Dermis microvascular lymphatic vessel endothelial cell (primary cell): ENCODE measurements at places on chromosomes 5 and 9.

DNA sequence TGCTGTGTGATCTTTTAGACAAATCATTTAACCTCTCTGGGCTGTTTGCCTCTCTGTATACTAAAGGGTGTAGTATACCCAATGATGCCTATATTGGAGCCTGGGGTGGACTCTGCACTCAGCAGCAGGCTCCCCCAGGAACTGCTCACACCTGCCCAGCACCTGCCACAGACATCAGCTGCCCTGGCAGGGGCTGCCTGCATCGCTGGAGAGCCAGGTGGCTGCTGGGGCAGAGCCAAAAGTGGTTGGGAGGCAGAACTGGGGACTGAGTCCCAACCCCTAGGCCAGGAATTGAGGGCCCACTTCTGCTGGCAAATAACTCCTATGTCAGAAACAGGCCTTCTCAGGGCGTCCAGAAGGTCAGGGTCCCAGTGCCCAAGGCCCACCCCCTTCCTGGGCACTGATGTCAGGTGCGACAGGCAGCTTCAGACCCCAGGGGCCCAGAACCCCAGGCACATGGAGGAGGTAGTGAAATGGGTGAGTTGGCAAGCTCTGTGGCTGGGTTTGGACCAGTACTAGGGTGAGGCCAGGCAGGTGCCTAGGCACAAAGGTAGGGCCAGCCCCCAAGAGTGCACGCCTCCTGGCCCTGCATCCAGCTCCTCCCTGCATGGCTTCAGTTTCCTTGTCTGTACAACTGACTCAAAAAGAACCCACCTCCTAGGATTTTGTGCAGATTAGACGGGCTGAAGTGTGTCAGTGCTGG is 5.8 kb downstream of the UNC5A start:
- no peak for DNase-seq

DNA sequence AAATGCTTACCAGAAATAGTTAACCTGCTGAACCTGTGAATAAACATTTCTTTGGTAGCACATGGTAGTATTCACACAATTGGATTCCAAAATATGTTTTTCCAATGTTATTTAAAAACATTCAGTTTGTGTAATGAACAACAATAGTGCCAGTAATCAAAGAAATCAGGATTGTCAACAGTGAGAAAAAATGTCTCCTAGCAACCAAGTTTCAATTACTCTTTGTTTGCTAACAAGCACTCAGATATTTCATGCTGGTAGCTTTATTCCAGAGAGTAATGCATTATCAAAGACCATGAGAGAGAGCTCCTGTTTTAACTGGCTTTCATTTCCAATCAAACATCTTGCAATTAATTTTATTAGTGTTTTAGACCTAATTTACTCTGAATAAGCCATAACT is 768.1 kb upstream of the GRAMD2B start:
- DNase-seq: no peak

GRCh38 chr5:39780347-39780746 is 355.6 kb upstream of the DAB2 start:
- DNase-seq: peak; percentile 72

- DNase-seq: no peak
Measured at GRCh38 chr9:5569409-5569808, 59.1 kb downstream of the PDCD1LG2 start.

DNA sequence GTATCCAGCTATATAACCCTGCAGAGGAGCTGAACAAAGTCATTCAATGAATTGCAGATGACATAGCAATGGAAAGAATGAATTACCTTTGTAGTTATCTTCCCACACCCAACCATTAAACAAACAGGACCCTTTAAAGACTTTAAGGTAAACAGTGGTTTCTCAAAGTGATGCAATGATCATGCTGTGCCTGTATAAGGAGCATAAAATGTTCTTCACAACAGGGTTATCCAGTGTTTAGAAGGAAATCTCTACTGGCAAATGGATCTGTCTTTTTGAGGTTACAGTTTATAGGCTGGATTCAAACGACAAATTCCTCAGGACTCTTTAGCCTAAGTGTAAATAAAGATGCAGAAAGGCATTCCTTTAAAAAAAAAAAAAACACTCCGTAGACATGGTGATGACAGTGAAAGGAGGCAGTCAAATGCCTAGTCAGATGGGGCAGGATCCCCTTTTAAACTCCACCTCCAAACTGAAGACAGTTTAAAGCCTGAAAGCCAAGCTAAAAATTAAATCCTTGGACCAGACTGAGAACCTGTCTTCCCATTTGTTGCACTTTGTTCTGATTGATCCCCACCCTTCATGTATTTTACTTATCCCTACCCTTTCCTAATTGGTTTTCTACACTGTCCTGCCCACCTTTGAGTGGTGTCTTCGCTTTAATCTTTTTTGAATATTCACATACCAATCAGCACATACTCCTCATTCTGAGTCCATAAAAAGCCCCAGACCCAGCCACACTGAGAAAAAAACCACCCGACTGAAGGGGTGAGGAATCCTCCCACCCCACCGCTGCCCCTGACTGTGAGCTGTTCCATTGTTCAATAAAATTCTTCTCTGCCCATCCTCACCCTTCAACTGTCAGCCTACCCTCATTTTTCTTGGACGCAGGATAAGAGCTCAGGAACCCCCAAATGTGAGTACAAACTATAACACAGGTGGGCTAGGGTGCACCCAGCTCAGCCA is 761.3 kb upstream of the DMAC1 start:
- no peak for DNase-seq

DNA sequence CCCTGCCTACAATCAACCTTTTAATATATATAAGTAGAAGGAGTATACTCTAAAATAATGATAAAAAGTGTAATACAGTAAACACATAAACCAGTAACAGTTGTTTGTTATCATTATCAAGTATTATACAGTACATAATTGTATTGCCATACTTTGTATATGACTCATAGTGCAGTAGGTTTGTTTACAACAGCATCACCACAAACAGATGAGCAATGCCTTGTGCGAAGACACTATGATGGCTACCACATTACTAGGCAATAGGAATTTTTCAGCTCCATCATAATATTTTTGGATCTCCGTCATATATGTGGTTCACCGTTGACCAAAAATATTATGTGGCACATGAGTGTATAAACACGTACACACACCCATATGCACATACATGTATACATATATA is 69.7 kb upstream of the APC start:
- DNase-seq: no peak

DNA sequence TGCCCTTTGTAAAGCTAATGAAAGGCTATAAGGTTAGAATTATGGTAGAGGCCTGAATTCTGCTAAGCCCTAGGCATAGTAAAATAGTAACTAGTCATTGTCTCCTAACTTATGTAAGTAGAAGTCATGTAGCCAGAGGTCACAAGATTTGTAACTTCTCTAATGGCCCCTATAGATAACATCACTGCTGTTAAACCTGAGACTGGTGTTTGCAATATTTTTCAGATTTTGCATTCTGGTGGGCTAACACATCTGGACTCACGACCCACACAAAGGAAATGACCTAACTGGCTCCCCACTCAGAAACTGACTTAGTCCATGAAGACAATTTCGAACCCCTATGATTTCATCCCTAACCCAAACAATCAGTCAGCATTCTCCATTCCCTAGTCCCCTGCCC is 37.2 kb upstream of the TTC39B start:
- DNase-seq: no peak

DNA sequence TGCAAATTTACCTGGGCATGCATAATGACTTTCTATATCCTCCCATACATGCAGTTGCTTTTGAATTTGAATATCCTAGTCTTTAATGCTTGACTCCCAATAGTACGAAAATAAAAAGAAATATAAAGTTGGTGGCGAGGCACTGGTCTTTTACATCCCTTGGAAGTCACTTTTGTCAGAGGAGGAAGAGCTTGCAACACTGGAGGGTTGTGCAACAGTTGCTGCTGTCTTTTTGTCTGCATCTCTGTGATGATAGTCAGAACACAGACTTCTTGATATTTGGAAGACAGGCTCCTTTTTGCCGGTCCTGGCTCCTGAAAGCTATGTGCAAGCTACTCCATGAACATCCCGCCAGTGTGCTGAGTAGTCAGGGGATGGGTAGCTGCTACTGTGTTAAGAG is 16.8 kb upstream of the SGCD start:
- DNase-seq: no peak

GRCh38 chr5:131756942-131757341 is 39.9 kb downstream of the FNIP1 start:
- DNase-seq: no peak

DNA sequence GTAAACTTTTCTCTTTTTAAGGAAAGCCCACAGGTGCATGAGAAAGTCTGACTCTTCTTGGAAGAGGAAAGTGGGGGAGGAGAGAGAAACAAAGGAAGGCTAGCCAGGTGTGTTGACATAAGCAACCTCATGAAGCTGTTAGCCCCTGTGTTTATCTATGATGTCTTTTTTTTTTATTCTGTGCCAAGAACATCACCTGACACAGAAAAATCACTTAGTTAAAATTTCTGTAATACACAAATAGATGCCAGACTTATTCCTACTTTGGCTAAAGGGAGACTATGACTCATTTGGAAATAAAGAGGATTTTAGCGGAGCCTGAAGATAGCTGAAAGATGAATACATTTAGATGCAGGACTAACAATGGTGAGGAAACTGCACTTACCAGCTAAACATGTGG is 58.3 kb downstream of the BAAT start:
- no peak for DNase-seq

GRCh38 chr5:16546732-16547131 is 70.1 kb downstream of the RETREG1 start:
- DNase-seq: no peak

GRCh38 chr9:120507936-120508510 is 71.9 kb downstream of the CDK5RAP2 start:
- no peak for DNase-seq

- DNase-seq: no peak
Measured at GRCh38 chr9:136713550-136713949, 1.2 kb downstream of the DIPK1B start.

DNA sequence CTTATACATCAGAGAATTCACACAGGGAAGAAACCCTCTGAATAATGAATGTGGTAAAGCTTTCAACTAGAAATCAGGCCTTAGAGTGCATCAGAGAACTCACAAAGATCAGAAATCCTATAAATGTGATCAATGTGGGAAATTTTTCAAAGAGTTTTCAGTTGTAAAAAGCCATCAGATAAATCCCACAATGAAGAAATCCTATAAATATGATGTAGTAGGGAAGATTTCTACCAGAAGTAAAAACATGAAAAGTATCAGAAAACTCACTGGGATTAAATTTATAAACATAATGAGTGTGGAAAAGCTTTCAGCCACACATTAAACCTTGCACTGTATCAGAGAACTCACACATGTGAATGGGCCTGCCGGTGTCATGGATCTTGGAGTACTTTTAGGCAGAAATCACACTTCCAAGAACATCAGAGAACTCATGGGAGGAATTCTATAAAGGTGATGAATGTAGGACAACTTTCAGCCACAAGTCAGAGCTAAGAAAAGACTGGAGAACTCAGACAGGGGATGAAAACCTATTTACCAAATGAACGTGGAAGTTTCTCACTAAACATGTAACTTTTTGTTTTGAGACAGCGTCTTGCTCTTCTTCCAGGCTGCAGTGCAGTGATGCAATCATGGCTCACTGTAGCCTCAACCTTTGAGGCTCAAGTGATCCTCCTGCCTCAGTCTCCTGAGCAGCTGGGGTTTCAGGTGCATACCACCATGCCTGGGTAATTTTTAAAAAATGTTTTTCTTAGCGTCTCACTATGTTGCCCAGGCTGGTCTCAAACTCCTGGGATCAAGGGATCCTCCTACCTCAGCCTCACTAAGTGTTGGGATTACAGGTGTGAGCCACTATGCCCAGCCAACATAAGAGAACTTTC is 39.5 kb downstream of the ZNF510 start:
- DNase-seq: no peak

- no peak for DNase-seq
Measured at GRCh38 chr5:59178071-59178470, 595.2 kb downstream of the RAB3C start.

DNA sequence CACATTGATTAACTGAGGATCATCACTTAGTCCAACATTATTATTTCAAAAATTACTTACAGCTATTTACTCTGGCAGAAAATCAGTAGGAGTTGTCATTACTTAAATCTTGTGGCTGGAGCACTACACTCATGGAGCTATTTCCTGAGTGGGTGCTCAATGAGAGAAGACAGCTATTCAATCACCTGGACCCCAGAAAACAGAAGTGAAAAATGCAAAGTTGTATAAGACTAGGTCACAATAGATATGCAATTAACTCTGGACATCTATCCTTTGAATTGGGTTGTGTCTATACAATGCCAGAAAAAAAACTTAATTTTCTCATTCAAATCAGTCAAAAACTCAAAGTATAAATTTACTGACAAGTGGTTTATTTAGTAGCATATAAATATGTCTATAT is 340.9 kb downstream of the EFNA5 start:
- DNase-seq: no peak

DNA sequence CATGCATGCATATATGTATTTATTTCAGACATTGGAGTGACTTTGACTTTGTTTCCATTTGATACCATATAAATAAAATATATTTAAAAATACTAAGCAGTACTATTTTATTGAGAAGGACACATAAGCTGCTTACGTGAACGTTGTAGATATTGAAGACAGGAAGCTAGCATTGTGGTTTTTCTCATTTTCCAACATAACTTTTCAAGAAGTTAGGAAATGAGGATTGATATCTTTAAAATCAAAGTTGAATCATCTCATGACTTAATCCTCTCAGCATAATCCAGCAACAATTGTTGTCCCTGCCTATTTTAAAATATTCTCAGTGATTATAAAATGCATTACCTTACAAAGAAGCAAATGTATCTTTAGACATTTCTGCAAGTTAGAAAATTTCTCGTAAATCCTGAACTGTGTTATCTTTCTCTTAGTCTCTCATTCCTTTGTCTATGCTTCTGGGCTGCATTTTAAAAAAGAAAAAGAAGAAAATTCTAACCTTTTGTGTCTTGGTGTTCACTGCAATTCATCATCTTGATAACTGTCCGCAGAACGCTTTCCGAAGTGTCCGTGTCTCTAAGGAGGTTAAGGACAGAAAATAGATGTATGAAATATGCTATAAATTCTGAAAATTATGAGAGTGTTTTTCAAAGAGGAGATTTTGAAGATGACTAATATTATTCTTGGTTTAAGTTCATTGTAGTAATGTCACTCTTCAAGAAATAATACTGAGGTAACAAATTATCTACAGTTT is 1089.9 kb upstream of the CDH6 start:
- no peak for DNase-seq

DNA sequence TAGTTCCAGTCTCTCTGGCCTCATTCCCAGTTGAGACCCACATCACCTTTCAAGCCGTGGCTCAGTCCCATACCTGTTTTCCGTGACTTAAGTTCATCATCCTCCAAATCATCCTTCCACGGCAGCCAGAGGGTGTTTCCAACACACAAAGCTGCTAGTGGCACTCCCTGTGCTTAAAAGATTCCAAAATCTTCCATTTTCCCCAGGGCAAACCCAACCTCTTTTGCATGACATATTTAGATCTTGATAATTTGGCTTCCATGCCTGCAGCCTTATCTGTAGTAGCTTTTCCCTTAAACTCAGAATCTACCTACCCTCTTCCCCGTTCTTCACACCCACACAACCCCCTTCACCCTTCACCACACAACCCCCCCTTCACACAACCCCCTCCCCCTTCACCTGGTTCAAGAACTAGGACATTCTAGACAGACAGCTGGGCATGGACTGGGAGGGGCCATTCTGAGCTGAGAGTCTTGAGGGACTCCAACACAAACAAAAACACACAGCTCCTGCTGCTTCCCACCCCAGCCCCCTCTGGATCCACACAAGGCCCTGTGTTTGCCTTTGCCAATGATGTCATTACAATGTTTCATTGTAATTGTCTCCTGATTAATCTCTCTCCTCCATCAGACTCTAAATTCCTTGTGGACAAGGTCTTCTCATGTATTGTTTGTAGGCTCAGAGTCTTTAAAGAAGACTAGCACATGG is 268.2 kb downstream of the SH3GL2 start:
- no peak for DNase-seq
